ENCODE measurements at places on chromosomes 2 and 18. TPM values are rescaled to one million over a fixed set of nuclear protein-coding genes. Genes with fewer than 3 reads are reported as not detected.

Gene METTL5
- total RNA-seq = 84.0 TPM

DNA sequence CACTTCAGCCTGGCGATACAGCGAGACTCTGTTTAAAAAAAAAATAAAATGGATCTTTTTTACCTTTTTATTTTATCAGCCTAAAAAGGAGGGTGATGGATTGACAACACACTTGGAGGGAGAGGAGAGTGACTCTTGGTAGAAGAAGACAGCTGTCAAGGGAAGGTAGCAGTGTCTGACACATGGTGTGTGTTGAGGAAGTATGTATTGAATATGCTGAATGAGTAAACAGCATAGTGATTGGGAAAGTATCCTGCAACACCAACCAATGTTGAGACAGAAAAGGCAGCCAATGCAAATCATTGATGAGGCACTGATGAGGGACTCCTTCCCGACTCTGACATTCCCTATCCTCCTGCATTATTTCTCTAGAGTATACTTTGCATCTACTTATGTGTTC is 306.4 kb downstream of the LPIN1 start:
- no peak overlapping the region for H3K4me3 ChIP-seq
- no peak for DNase-seq
- no peak overlapping the region for H3K27ac ChIP-seq
- no peaks in the 10 kb centered on the region for H3K36me3 ChIP-seq

Gene FHL2
- 7.1 TPM for total RNA-seq

DNA sequence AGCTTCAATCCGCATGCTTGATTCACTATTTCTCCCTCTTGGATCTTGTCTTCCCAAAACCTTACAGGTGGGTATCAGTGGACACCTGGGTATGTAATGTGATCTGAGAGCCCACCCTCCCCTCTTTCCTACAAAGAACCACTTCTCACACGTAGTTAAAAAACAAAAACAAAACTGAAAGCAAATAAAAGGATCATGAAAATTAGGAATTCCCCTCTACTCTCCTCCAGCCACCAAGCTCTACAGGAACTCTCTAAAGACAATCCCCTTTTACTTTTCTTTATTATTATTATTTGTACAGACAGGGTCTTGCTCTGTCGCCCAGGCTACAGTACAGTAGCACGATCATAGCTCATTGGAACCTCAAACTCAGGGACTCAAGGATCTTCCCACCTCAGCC is 40.8 kb upstream of the MYO1B start:
- H3K4me1 ChIP-seq = peaks cover 64% of the 10 kb centered on the region
- peaks cover 12% of the 10 kb centered on the region for H3K36me3 ChIP-seq
- H3K27me3 ChIP-seq = no peaks in the 10 kb centered on the region
- peak overlapping the region; percentile 95 for H3K27ac ChIP-seq
- DNase-seq = no peak

- peaks cover 8% of the 10 kb centered on the region for H3K4me1 ChIP-seq
- no peaks in the 10 kb centered on the region for H3K27me3 ChIP-seq
- peak overlapping the region; percentile 27 for H3K27ac ChIP-seq
- no peak overlapping the region for H3K4me3 ChIP-seq
Measured at GRCh38 chr18:59801576-59801975, 98.2 kb upstream of the PMAIP1 start.

Gene CHRND
- not detected for total RNA-seq

- H3K4me3 ChIP-seq = no peak overlapping the region
- DNase-seq = no peak
- H3K4me1 ChIP-seq = peaks cover 13% of the 10 kb centered on the region
- H3K36me3 ChIP-seq = no peaks in the 10 kb centered on the region
Measured at GRCh38 chr2:215835657-215836056, 177.7 kb downstream of the MREG start.

- H3K36me3 ChIP-seq = peaks cover 17% of the 10 kb centered on the region
- peak overlapping the region; percentile 82 for H3K27ac ChIP-seq
- H3K4me3 ChIP-seq = no peak overlapping the region
- peaks cover 17% of the 10 kb centered on the region for H3K4me1 ChIP-seq
- no peaks in the 10 kb centered on the region for H3K27me3 ChIP-seq
Measured at GRCh38 chr2:121513597-121514333, 16.9 kb upstream of the RNU4ATAC start.

DNA sequence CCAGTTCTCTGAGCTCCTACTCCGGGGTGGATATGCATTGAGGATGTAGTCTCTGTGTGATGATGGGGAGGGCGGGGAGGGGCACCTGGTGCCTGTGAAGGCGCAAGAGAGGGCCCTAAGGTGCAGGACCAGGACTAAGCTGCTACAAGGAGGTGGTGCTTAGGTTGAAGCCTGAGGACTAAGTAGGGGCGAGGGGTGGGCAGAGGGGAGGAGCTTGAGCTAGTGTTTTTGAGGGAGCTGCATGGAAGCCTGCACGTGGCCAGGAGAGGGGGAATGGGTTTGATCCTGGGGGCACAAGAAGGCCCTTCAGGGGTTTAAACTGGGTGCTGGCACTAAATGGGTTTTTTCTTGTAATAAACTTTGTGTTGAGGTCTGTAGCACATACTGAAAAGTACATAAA is 105.0 kb downstream of the UGGT1 start:
- DNase-seq = no peak
- H3K4me1 ChIP-seq = peaks cover 29% of the 10 kb centered on the region
- peaks cover 2% of the 10 kb centered on the region for H3K36me3 ChIP-seq
- peak overlapping the region; percentile 35 for H3K27ac ChIP-seq
- H3K4me3 ChIP-seq = peak overlapping the region; percentile 42
- no peaks in the 10 kb centered on the region for H3K27me3 ChIP-seq

DNA sequence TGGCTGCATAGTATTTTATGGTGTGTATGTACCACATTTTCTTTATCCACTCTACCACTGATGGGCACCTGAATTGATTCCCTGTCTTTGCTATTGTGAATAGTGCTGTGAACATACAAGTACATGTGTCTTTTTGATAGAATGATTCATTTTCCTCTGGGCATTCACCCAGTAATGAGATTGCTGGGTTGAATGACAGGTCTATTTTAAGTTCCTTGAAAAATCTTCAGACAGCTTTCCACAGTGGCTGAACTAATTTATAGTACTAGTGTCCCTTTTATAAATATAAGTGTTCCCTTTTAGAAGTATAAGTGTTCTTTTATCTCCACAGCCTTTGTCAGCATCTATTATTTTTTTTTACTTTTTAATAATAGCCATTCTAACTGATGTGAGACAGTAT is 303.9 kb upstream of the EPHA4 start:
- no peaks in the 10 kb centered on the region for H3K27me3 ChIP-seq
- no peaks in the 10 kb centered on the region for H3K36me3 ChIP-seq
- no peak overlapping the region for H3K4me3 ChIP-seq
- H3K4me1 ChIP-seq = no peaks in the 10 kb centered on the region
- DNase-seq = no peak
- H3K27ac ChIP-seq = no peak overlapping the region

DNA sequence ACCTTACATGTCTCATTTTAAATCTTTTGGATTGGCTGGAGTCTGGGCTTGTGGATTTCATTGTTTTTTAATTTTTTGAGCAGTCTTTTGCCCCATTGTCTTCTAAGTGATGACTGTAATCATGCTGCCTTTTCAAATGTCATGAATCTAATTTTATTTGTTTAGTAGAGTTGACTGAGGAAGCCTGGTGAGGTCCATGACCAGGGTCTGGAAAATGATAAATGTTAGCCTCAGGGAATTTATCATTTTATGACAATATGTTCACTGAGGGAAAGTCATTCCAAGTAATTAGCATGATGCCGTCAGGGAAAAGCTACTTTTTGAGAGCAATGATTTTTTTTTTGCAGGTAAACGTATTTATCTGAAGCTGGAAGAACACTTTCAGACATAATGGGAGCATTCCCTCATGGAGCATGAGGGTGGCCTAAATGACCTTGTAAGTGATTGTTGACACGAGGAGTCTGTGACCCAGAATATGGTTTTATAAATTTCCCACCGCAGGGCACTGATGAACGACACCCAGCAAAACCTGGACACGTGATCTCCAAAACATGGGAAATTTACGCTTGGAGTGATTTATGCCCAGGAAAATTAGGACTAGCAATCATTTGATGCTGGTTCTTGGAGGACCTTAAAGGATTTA is 155.3 kb upstream of the NABP1 start:
- peaks cover 5% of the 10 kb centered on the region for H3K27me3 ChIP-seq
- no peak for DNase-seq
- H3K4me1 ChIP-seq = no peaks in the 10 kb centered on the region
- H3K27ac ChIP-seq = no peak overlapping the region

- no peaks in the 10 kb centered on the region for H3K36me3 ChIP-seq
- no peak for DNase-seq
- no peaks in the 10 kb centered on the region for H3K4me1 ChIP-seq
- peaks cover 10% of the 10 kb centered on the region for H3K27me3 ChIP-seq
- H3K4me3 ChIP-seq = no peak overlapping the region
Measured at GRCh38 chr2:170695521-170696410, 19.4 kb upstream of the SP5 start.

DNA sequence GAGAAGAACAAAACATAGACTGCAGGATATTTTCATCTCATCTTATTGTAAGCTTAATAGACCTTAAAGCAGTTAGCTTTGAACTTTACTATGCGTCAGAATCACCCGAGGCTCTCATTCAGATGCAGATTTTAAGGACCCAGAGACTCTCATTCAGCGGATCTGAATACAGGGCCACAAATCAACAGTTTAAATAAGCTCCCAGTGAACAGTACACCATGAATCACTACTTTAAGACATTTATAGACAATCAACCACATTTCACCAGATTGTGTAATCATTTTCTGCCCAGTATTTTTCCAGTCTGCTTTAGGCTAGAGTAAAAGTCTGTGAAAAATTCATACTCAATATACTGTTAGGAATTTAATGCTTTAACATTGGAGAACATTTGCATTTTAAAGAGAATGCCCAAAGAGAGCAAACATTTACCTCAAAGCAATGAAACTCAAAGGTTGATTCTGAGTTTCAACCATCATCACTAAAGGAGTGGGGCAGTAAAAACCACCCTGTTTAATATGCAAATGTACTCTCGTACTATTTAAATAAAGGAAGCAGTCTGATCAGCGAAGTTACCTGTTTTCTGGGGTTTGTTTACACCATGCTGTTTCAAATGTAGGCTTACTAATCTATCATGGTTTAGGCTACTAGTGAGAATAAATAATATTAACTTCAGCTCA is 11.0 kb upstream of the ALPK2 start:
- H3K4me1 ChIP-seq = peaks cover 37% of the 10 kb centered on the region
- H3K4me3 ChIP-seq = no peak overlapping the region
- peak overlapping the region; percentile 26 for H3K27ac ChIP-seq
- no peak for DNase-seq

DNA sequence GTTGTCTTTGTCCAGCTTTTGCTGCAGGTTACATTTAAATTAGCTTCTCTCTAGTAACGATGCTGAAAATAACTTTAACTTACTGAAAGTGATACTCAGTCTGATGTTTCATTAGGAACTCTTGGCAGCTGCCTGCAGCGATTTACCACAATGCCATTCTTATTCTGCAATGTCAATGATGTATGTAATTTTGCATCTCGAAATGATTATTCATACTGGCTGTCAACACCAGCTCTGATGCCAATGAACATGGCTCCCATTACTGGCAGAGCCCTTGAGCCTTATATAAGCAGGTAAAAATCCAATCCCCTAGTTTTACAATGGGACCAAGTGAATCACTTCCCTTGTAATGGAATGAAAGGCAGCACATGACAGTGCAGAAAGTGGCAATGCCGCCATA is 16.3 kb upstream of the MFF start:
- H3K4me3 ChIP-seq = no peak overlapping the region
- no peaks in the 10 kb centered on the region for H3K27me3 ChIP-seq
- H3K4me1 ChIP-seq = no peaks in the 10 kb centered on the region

DNA sequence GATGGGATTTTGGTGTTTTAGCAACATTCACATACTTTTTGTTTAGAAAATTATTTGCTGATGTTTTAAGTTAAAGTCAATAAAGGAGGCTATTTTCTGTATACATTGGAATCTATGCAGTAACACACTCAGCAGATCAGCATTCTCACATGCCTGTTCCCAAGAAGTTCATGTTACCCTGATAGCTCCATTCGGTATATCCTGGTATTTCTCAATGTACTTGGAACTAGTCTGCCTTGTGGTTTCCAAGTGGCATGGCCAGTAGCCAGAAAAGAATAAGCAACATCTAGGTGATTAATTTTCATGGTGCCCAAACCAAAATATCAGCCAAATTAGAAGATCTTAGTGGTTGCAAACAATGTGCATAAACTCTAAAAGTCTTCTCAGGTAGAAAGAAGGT is 5.2 kb upstream of the NCAPH start:
- DNase-seq = no peak
- H3K27ac ChIP-seq = no peak overlapping the region
- peaks cover 58% of the 10 kb centered on the region for H3K4me1 ChIP-seq
- H3K4me3 ChIP-seq = no peak overlapping the region

Gene UGT1A3
- not detected for total RNA-seq

DNA sequence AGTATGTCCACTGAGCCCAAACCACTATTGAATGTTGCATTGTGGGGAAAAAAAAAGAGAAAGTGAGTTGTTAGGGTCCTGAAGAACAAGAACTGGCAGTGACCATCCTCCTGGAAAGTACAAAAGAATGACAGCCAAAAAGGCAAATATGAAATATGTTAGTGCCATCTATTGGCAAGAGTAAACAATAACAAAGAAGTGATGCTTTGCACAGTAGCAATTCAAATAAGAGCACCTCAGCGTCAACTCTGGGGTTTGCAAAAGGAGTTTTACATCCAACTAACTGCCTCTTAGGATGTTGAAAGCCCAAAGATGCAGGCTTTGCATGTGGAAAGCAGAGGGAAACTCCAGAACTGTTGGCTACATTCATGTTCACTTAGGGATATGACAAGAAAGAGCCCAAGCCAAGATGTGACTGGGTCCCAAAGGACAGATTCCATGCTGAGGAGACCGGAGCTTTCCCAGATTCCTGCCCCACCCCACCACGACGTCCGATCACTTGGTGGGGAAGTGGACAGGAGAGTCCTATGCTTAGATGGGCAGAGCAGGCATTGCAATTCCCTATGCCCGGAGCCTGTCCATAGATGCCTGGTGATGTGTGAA is 15.6 kb downstream of the TRABD2A start:
- H3K4me1 ChIP-seq = peaks cover 82% of the 10 kb centered on the region
- H3K4me3 ChIP-seq = peak overlapping the region; percentile 38
- no peaks in the 10 kb centered on the region for H3K27me3 ChIP-seq
- H3K36me3 ChIP-seq = peaks cover 13% of the 10 kb centered on the region
- DNase-seq = no peak

DNA sequence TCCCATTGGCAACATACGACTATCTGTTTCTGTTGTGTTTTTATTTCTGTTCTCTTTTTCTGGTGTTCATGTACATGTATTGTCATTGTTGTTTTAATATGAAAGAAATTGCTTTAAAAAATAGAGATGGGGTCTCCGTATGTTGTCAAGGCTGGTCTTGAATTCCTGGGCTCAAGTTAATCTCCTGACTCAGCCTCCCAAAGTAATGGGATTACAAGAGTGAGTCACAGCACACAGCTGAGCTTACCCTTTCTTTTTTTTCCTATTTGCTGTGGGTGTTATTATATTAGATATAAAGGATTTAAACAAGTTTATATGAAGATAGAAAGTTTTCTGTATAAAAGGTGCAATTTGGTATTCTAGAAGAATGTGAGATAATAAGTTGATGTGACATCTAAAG is 554.6 kb downstream of the DSC3 start:
- H3K36me3 ChIP-seq = no peaks in the 10 kb centered on the region
- no peak overlapping the region for H3K4me3 ChIP-seq
- H3K4me1 ChIP-seq = no peaks in the 10 kb centered on the region
- DNase-seq = no peak
- H3K27me3 ChIP-seq = no peaks in the 10 kb centered on the region
- H3K27ac ChIP-seq = no peak overlapping the region

Gene DNAJC5G
- not detected for total RNA-seq
